Activated naive CD8-positive, alpha-beta T cell treated with anti-CD3 and anti-CD28 coated beads, Interleukin-2, amount 10 ng/mL, durations not matched to agents 7 days and 5 days (primary cell): ENCODE measurements at places on chromosomes 2 and 18.

DNA sequence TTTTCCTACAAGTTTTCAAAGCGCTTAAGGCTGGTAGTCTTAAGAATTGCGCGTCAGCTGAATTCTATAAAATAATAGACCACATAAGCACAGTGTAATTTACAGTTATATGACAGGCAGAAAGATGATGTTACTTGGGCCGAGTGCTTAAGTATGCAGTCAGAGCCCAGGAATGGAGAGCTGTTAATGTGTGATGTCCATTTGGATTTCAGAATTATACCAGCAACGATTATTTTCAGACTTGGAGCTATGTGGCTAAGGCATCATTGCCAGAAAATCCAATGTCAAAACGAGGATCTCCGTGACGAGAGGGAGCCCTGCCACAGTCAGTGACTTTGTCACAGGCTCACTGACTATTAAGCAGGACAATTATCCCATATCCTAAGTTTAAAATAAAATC, 3.4 kb downstream of the KLF7 start:
- DNase-seq = no peak
- peaks cover 38% of the 10 kb centered on the region for H3K4me1 ChIP-seq
- H3K36me3 ChIP-seq = peaks cover 14% of the 10 kb centered on the region
- H3K27me3 ChIP-seq = no peaks in the 10 kb centered on the region
- H3K27ac ChIP-seq = no peak overlapping the region

GRCh38 chr2:58289029-58289428, 47.9 kb upstream of the FANCL start:
- H3K4me1 ChIP-seq = no peaks in the 10 kb centered on the region
- no peak for DNase-seq
- no peak overlapping the region for H3K27ac ChIP-seq
- H3K4me3 ChIP-seq = no peak overlapping the region
- no peaks in the 10 kb centered on the region for H3K36me3 ChIP-seq

GRCh38 chr2:150735894-150736498, 248.5 kb upstream of the RND3 start:
- no peaks in the 10 kb centered on the region for H3K36me3 ChIP-seq
- no peak overlapping the region for H3K27ac ChIP-seq
- H3K4me3 ChIP-seq = no peak overlapping the region
- no peaks in the 10 kb centered on the region for H3K27me3 ChIP-seq

GRCh38 chr2:183998041-183998796, 600.1 kb upstream of the ZNF804A start:
- no peaks in the 10 kb centered on the region for H3K36me3 ChIP-seq
- H3K27ac ChIP-seq = no peak overlapping the region
- no peak overlapping the region for H3K4me3 ChIP-seq
- no peaks in the 10 kb centered on the region for H3K4me1 ChIP-seq

GRCh38 chr2:231007286-231008098, 11.6 kb downstream of the SPATA3 start:
- DNase-seq = no peak
- H3K4me3 ChIP-seq = no peak overlapping the region
- peaks cover 2% of the 10 kb centered on the region for H3K4me1 ChIP-seq
- peaks cover 8% of the 10 kb centered on the region for H3K36me3 ChIP-seq

DNA sequence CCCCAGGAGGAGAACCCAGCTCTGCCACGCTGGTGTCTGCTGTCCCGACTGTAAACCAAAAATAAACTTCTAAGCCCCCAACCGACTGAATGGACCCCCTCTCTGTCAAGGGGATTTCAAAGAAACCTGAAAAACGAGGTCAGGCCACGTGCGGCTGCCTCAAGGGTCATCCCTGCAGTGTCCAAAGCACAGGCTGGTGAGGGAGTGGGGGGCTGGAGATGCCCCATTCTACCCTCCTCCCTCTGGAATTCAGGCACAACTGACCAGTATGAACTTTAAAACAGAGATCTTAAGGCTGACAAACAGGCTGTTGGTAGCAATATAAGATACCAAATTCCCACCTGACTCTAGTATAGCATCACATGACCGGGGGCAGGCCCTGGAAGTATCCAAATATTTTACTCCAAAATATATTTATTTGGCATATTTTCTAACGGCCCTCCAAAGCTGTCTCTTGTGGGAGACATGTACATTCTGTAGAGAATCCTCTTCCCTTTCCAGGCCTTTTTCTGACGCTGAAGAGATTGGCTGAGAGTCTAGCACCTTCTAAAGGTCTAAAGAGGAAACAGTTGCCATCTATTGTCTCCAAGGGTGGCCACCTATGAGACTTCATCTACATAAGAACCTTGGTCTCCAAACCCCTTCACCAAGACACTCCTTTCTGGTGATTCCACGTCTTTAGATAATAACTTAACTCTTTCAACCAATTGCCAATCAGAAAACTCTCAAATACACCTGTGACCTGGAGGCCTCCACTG, 40.4 kb upstream of the CTDP1 start:
- H3K4me3 ChIP-seq = no peak overlapping the region
- H3K36me3 ChIP-seq = no peaks in the 10 kb centered on the region
- H3K27ac ChIP-seq = no peak overlapping the region
- peaks cover 3% of the 10 kb centered on the region for H3K4me1 ChIP-seq

- H3K4me1 ChIP-seq = peaks cover 16% of the 10 kb centered on the region
- no peak for DNase-seq
- no peak overlapping the region for H3K4me3 ChIP-seq
- no peak overlapping the region for H3K27ac ChIP-seq
- peaks cover under 1% of the 10 kb centered on the region for H3K27me3 ChIP-seq
Measured at GRCh38 chr2:160205505-160205904, 5.4 kb upstream of the ITGB6 start.

GRCh38 chr2:172241222-172241621, 138.5 kb upstream of the DLX2 start:
- H3K27me3 ChIP-seq = peaks cover 31% of the 10 kb centered on the region
- no peak overlapping the region for H3K27ac ChIP-seq
- H3K4me3 ChIP-seq = no peak overlapping the region
- DNase-seq = no peak
- no peaks in the 10 kb centered on the region for H3K36me3 ChIP-seq

GRCh38 chr2:60488291-60488690, 65.2 kb downstream of the BCL11A start:
- no peak overlapping the region for H3K27ac ChIP-seq
- no peak overlapping the region for H3K4me3 ChIP-seq
- no peaks in the 10 kb centered on the region for H3K36me3 ChIP-seq
- H3K27me3 ChIP-seq = peaks cover 24% of the 10 kb centered on the region

DNA sequence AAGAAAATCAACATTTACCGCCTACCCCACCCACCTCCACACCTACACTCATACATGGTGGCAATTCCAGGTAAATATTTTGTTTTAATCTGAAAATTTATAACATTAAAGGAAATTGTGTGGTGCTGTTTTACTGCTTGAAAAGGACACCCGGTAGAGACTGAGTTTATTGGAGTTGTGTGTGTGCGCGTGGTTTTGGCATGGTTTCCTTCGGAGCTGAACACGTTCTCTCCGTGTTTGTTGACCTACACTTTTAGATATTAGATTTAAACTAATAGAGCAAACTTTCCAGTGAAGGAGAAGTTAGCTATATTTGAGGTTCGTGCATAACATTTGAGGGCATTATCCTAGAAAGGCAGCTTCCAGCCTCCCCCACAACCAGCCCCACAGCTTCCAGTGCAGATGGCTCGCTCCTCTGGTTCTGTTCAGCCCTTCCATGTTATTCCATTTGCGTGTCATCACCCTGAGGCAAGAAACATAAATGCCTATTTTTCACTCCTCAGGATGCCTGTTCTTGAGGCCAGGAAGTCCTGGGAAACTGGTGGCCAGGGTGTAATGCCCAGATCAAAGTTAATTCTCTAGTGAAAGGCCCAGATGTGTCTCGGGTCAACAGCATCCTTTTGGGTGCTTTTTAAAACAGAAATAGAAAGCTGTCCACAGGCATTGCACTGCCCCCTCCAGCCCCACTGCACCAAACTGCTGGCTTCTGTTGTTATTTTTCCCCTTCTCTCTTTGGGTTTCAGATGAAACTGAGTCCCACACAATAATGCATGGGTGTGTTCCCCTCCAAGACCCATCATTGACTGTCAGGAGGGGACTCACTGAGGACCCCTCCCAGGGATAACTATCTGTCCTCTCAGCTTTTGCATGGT, 190.2 kb downstream of the SETBP1 start:
- H3K36me3 ChIP-seq = no peaks in the 10 kb centered on the region
- no peak overlapping the region for H3K4me3 ChIP-seq
- no peak overlapping the region for H3K27ac ChIP-seq

DNA sequence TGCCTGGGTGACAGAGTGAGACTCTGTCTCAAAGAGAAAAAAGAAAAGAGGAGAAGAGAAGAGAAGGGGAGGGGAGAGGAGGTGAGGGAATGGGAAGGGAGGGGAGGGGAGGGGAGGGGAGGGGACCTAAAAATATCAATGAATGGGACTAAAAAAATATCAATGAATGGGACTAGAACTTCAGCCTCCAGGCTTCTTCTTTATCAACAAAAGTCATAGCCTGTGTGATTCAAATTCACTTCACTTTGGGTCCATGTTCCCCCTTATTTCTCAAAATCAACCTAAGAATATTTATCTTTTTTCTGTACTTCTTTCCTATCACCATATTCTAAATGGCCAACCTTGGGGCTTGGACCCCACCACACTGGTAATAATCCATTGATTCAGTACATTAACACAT, 92.1 kb upstream of the PIK3C3 start:
- no peaks in the 10 kb centered on the region for H3K36me3 ChIP-seq
- H3K4me1 ChIP-seq = no peaks in the 10 kb centered on the region
- H3K27ac ChIP-seq = no peak overlapping the region
- peaks cover 4% of the 10 kb centered on the region for H3K27me3 ChIP-seq

- no peak for DNase-seq
- H3K27ac ChIP-seq = no peak overlapping the region
- no peaks in the 10 kb centered on the region for H3K36me3 ChIP-seq
- peaks cover 4% of the 10 kb centered on the region for H3K27me3 ChIP-seq
Measured at GRCh38 chr18:51138936-51139335, 58.5 kb downstream of the MEX3C start.

GRCh38 chr2:12236136-12236844, 480.4 kb upstream of the TRIB2 start:
- H3K4me3 ChIP-seq = no peak overlapping the region
- no peaks in the 10 kb centered on the region for H3K27me3 ChIP-seq
- no peak overlapping the region for H3K27ac ChIP-seq
- no peaks in the 10 kb centered on the region for H3K4me1 ChIP-seq
- H3K36me3 ChIP-seq = no peaks in the 10 kb centered on the region
- no peak for DNase-seq

- DNase-seq = no peak
- no peaks in the 10 kb centered on the region for H3K27me3 ChIP-seq
- H3K4me3 ChIP-seq = no peak overlapping the region
- H3K27ac ChIP-seq = no peak overlapping the region
- peaks cover 33% of the 10 kb centered on the region for H3K36me3 ChIP-seq
Measured at GRCh38 chr2:86556508-86556907, 6.7 kb downstream of the CHMP3 start.

GRCh38 chr2:236988690-236989624, 96.7 kb upstream of the COPS8 start:
- H3K27ac ChIP-seq = no peak overlapping the region
- no peak for DNase-seq
- peaks cover 20% of the 10 kb centered on the region for H3K27me3 ChIP-seq
- no peak overlapping the region for H3K4me3 ChIP-seq
- no peaks in the 10 kb centered on the region for H3K4me1 ChIP-seq
- no peaks in the 10 kb centered on the region for H3K36me3 ChIP-seq

DNA sequence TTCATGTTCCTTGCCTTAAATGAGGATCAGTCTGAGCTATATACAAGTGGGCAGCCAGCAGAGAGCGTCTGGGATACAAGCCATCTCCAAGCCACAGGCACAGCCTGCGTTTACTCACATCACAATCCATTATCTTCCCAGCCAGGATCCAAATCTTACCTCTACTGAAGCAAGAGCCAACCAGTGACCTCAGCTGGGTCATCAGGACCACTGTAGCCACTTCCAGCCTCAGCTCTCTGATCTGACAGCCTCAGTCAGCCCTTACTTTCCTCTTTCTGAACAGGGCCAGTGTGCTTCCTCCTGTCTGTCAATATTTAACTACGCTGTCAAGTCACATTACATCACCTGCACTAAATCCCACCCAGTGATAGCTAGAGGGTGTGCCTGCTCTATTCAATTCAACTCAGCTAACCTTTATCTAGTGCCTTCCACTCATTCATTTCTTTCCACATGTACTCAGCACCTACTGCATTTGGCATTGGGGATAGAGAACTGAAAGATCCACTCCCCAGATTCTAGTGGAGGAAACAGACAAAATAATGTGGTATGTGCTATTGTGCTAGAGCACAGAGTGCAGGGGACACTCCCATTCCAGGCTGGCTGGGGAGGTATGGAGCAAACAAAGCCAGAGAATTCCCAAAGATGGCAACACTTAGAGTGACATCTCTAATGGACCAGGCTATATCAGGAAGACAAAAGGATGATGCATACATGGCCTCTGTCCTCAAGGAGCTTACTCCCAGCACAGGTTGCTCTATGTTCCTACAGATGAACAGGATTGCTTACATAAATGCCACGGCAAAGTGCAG, 146.5 kb downstream of the NCKAP5 start:
- DNase-seq = no peak
- H3K27ac ChIP-seq = no peak overlapping the region
- H3K36me3 ChIP-seq = no peaks in the 10 kb centered on the region
- no peak overlapping the region for H3K4me3 ChIP-seq
- no peaks in the 10 kb centered on the region for H3K27me3 ChIP-seq
